ENCODE measurements at places on chromosomes 12 and 14.
A peak's percentile ranks its signal among the peaks of the same experiment; 100 is the strongest.

DNA sequence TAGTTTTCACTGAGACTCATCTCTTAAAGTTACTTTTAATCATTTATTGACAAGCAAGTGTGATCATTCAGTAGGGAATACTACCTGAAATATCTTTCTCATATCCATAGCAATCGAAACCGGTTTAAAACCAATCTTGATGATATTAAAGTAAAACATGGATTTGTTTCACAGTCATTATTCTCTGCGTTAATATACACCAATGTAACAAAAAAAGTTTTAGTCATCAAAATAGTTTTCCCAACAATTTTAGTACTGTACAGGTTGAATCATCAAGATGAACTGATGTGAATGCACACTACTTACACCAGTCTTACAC lies 137.0 kb upstream of the KRAS start:
- DNase-seq: no peak

DNA sequence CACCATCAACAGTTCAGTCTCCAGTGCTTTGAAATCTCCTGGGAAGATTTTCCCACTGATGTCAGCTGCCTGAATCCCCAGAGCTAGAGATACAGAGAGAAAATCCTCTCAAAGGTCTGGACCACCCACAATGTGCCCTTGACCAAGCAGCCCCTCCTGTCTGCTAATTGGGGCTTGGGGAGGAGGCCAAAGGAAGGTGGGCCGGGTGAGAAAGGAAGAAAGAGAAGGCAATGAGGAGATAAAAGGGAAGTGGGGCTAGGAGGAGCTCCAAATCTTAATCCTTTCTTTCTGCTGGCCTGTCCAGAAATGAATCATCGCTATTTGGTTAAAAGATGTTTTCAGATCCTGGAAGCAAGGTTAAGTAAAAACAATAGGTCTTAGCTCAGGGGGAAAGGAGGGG lies 322.9 kb downstream of the BCL11B start:
- no peak for DNase-seq

DNA sequence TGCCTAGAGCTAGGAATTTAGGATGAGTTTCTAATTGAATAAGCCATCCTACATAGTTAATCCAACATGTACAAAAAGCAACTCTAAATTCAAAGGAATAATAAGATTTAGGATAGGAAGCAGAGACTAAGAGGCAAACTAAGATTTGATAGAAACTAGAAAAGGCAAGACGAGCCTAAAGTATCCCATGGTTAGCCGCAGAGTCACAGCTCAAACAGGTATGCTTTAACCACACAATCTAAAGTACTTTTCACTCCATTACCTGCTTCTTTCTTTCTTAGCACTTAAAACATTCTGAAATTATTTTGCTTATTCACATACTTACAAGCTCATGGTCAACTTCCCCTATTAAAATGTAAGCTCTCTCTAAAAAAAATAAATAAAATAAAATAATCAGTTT lies 51.8 kb downstream of the OTOGL start:
- no peak for DNase-seq

- DNase-seq: peak; percentile 9
These were observed 47.1 kb upstream of the MTERF2 start for GRCh38 chr12:107033758-107034739.

DNA sequence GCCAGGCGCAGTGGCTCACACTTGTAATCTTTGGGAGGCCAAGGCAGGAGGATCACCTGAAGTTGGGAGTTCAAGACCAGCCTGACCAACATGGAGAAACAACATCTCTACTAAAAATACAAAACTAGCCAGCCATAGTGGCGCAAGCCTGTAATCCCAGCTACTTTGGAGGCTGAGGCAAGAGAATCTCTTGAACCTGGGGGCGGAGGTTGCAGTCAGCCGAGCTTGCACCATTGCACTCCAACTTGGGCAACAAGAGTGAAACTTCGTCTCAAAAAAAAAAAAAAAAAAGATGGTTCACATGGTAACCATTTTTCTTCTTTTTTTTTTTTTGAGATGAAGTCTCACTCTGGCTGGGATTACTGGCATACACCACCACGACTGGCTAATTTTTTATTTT lies 35.3 kb downstream of the SLC2A14 start:
- DNase-seq: no peak

DNA sequence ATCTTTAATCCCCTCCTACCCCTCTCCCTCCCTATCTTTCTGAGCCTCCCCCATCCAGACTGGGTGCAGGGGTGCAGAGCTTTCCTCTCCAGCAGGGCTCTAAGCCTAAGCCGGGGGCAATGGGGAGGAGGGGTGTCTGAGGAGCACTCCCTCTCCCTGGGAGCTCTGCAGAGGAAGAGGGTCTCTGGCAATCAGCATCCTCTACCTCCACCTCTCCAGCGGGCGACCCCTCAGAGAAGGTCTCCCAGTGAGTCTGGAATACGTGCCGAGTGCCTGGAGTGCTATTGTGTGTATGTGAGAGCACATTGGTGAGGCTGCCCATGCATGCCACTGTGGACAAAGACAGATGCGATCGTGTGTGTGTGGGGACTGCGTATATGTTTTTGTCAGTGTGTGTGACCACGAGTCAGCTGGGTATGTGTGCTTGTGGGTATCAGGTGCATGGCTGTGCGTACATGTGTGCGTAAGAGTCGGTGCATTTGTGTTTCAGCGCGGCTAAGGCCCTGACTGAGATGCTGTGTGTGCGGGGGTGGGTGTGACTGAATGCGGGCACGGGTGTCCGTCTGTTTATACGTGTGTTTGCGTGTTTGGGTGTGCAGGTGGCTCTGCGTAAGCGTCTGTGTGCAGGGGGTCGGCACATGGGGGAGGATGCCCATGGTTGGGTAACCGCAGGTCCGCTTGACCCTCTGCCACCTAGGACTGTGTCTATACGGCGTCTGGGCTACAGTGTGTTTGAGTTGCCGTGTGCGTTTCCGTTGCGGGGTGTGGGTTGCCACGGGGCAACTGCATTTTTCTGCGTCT lies 905 bp upstream of the DLK1 start:
- no peak for DNase-seq

DNA sequence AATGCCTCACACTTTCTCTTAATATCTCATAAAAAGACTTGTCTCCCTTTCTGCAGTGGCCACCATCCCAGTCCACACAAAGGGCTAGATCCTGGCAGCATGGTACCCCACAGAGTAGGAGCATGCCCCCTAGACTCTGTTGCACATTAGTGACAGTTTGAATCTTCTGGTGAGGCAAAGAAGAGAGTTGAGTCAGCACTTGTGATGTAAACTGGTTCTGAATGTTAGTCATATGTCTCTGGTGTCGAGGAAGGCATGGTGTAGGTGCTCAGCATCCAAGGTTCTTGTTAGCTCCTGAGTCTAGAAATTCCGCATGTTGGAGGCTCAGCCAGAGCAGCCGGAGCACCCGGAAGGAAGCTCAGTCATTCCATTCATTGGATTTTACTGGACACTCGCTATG lies 9.8 kb downstream of the TTC9 start:
- DNase-seq: no peak

DNA sequence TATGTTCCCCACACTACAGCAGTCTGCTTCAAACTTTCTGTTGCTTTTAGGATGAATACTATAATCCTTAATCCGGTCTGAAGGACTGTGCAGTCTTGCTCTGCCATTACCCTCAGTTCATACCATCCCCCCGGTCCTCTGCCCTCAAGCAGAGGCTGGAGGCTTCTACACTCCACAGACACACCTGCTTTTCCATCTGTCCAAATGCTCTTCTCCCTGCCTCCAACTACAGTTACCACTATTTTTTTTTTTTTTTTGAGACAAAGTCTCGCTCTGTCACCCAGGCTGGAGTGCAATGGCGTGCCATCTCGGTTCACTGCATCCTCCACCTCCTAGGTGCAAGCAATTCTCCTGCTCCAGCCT lies 19.3 kb upstream of the KCNH3 start:
- no peak for DNase-seq

DNA sequence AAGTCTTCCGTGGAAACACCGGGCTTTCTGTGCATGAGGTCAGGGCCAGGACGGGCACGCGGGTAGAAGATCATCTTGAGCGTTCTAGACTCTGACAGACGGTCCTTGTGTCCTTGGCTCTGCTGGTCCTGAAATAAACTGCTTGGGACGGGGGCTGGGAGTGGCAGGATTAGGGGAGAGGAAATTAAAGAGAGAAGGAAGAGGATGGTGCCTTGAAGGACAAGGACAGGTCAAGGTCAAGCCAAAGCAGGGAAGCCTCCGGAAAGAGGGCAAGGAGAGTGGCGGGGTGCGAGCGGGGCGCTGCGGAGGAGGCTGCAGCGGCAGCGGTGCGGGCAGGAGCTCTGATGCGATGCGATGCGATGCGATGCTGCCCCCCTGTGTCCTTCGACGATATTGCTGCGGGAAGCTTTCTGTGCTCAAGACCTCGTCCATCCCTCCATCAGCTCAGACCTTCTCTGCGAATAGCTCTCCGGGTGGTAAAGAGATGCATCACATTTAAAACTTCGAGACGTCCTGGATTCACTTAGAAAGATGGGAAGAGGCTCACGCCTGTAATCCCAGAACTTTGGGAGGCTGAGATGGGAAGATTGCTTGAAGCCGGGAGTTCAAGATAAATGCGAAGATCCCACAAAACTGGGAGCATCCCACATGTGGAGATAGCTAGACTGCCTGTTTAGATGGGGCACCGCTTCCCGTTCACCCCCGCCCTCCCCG lies 110.1 kb upstream of the TMEM132D start:
- peak; percentile 16 for DNase-seq

GRCh38 chr14:22837114-22837749 lies 847 bp downstream of the MMP14 start:
- peak; percentile 55 for DNase-seq

DNA sequence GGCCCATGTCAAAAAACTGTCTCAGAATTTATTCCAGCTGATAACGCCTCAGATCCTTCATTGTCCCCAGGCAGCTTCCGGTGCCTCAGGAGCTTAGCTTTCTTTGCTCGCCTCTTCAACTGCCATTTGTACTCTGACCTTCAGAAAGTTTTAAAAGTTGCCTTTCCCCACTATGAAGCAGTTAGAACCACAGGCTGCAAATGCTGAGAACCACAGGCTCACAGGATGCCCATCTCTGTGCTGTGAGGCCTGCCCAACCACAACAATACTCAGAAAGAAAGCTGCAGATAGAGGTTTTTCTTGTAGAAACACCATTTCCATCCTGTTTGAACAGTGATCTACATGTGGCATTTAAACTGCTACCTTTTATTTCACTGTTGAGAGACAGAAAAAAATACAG lies 131.1 kb downstream of the PRKCH start:
- no peak for DNase-seq

DNA sequence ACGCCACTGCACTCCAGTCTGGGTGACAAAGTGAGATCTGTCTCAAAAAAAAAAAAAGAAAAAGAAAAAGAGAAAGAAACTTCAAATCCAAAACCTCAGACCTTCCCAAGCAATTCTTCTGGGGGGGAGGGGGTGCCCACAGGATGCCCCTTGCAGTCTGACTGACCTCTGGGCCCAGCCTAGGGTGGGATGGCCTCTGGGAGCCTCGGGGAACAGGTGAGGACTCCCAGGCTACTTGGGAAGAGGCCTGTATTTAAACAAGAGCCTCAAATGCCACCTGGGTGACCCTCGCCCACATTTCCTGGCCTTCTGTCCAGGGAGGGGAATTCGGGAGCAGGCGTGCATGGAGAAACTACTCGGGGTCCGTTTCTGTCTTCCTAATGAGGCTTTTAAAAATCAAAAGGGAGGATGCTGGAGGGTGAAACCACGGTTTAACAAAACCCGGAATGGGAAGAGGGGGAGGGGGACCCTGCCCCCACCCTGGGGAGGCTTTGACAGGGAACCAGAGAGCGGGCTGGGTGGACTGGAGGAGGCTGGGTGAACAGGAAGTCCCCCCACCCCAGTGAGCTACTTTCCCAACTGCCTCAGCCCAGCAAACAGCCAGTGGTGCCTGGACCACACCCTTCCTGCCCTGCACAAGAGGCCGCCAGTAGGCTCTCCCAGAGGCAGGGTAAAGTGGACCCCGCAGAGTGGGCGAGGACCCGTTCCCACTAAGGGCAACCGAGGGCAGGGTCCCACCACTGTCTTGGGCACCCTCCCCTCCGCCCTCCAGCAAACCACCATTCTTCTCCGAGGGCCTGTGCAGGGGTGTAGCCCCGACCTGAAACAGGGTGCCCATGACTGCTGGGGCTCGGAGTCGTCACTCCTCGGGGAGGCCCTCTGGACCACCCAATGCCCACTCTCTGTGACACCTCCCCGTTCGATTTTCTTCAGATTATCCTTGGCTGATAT lies 1.5 kb upstream of the FBRSL1 start:
- no peak for DNase-seq

GRCh38 chr12:67816269-67816668 lies 167.7 kb downstream of the DYRK2 start:
- peak; percentile 11 for DNase-seq

GRCh38 chr12:41100572-41100971 lies 87.5 kb upstream of the PDZRN4 start:
- no peak for DNase-seq

GRCh38 chr12:18332173-18332572 lies 70.9 kb downstream of the PIK3C2G start:
- no peak for DNase-seq

DNA sequence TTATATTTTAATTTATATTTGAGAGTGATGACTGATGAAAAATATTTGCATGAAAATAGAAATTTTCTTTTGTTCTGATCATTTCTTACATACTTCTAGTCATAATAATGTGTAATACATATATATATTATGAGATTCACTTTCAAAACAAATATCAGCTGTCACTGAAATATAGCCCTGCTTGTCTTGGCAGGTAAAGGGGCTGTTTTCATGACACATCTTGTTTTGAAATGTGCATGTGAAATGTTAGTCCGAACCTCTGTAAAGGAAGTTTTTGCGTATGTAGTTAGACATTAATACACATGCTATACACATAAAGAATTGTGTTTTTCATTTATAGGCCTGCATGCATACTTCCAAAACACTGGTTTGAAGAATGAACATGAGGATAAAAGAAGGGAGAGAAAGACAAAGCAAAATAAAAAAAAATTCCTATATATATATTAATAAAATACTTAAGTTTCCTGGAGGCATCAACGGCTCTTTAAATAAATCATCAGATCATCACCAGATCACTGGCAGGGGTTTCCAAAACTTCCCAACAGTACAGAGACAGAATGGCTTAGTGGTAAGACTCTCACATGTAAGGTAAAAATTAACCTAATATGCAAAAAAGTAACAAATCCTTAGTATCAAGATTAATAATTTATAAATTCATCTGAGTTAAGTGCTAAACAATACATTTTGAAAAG lies 60.1 kb downstream of the SEL1L start:
- DNase-seq: no peak

DNA sequence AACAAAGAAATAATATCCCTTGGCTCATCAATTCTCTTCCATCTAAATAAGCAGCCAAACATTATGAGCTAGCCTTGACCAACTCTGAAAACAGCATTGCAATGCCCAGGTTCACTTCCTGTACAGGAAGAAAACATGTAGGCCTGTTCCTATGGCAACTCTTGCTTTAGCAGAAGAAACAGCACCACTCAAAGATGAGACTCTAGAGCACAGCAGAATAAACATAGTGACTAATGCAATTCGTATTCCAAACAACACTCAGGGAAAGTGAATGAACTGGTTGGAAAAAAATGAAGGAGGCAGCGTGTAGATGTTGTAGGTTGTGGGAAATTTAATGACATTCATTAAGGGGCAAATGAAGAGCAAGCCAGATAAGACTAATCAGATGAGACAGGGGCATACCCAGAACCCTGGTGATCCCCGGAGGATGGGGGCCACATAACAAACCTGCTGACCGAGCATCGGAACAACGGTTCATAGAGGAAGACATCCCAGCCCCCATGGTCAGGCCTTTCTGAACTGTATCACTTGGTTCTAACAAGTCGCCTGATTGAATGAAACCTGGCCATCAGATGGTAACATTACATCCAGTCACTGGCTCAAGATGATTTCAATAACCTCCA lies 9.0 kb downstream of the ARHGDIB start:
- DNase-seq: peak; percentile 93

All from fibroblast of lung (primary cell).